Small intestine (tissue), 16 donors: ENCODE measurements at places on chromosomes 11 and 22.

DNA sequence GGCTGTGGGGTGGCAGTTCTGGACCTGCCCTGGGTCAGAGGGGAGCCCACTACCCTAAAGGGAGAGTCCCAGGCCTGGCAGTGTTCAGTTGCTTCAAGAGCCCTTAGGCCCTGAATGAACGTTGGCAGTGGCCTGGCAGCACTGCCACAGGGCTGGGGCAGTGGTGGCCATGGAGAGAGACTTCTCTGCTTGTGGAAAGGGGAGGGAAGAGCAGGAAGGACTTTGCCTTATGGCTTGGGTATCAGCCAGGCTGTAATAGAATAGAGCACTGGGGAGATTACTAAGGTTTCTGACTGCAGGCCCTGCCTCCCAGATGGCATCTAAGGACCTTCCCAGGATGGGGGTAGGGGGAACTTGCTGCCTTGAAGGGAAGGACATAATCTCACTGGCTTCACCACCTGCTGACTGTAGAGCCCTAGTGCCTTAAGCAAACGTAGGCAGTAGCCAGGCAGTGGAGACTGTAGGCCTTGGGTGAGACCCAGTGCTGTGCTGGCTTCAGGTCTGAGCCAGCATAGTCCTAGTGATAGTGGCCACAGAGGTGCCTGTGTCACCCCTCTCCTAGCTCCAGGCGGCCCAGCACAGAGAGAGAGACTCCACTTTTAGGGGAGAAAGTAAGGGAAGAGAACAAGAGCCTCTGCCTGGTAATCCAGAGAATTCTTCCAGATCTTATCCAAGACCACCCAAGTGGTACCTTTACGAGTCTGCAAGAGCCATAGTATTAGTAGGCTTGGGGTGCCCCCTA lies 27.6 kb downstream of the PLA2G6 start:
- peak; percentile 91 for DNase-seq

DNA sequence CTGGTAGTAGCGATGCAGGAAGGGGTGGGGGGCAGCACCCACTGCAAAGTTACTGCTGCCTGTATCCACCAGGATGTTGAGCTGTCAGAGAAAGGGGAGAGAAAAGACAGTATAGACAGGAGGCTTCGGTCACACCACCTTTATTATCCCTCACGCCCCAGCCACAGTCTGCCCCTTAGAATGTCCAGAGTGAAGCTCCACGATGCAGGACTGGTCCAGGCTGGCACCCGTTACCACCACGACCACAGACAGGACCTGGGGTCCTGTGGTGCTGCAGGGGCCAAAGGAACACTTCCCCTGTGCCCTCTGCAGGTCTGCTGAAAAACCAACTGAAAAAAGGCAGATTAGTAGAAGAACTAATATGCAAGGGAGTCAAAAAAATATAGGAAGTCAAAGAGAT lies 5.7 kb downstream of the BACE1-AS start:
- no peak for DNase-seq

- DNase-seq: no peak
Observed at GRCh38 chr11:117950301-117950700, 21.1 kb upstream of the TMPRSS13 start.

DNA sequence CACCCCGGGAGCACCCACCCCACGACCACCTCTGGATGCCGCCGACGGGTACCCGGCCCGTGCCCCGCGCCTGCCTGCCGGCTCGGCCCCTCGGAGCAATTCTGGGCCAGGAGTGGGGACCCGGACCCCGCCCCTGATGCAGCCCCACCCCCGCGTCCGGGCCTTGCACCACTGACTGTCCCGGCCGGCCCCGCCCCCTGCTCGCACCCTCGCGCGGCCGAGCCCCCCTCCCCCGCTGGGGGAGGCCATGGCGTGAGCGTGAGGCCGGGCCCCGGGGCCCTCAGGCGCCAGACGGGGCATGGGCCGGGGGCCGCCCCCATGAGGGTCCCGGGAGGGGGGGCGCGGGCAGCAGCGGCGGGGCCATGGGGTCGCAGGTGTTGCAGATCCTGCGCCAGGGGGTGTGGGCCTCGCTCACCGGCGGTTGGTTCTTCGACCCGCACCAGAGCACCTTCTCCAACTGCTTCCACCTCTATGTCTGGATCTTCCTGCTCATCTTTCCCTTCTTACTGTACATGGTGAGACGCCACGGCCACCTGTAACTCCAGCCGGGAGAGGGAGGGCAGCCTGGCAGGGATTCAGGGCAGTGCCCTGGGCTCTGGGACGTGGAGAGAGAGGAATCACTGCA lies 486 bp downstream of the PCNX3 start:
- no peak for DNase-seq
